ENCODE measurements at places on chromosomes 16 and 17.

DNA sequence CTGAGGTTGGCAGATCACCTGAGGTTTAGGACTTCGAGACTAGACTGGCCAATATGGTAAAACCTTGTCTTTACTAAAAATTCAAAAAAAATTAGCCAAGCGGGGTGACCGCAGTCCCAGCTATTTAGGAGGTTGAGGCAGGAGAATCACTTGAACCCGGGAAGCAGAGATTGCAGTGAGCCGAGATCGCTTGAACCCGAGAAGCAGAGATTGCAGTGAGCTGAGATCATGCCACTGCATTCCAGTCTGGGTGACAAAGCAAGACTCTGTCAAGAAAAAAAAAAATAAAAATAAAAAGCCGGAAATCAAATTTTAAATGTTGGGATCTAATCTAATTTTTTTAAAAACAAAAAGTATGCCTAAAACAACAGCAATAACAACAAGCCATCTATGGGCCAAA is 56.3 kb downstream of the ABCC1 start:
- DNase-seq, result no peak

DNA sequence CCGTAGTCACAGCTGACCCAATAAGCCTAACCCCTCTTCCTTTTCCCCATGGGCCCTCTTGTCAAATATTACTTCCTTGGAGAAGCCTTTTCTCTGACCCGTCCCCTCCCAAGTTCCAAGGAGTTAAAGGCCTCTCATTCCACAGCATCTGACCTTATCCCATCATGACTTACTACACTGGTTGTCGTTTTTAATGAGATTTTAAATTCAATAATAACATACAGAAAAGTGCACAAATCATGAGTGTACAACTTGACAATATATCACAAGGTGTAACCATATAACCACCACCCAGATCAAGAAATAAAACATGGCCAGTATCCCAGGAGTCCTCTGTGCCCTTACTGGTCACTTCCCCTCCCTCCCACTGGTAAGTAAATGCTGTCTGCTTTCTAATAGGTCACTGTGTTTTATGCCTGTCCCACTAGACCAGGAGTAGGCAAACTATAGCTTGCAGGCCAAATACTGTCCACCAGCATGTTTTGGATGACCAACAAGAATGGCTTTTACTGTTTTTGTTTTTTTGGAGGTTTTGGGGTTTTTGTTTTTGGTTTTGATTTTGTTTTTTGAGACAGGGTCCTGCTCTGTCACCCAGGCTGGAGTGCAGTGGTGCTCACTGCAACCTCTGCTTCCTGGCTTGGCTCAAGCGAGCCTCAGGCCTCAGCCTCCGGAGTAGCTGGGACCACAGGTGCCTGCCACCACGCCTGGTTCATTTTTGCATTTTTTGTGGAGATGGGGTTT is 1.2 kb upstream of the FDXR start:
- DNase-seq, result no peak

DNA sequence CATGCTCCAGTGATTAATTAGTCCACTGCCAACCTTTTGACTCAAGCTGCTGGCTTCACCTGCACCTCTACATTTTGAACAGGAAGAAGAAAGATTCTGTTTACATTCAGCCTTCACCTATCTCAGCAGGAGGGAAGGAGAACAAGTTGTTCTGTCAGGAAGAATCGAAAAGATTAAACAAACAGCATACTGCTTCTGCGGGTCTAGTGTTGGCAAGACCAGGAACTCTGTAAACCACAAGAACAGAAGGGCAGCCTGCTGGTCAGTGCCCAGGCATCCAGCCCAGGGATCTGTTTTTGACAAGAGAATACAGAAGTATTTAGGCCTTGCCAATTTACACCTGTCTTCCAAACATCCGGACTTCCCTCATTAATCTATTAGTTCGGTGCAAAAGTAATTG is 189.7 kb downstream of the CHD9NB start:
- no peak for DNase-seq

- no peak for DNase-seq
Measured at GRCh38 chr17:15507896-15508295, 40.5 kb upstream of the CDRT4 start.

DNA sequence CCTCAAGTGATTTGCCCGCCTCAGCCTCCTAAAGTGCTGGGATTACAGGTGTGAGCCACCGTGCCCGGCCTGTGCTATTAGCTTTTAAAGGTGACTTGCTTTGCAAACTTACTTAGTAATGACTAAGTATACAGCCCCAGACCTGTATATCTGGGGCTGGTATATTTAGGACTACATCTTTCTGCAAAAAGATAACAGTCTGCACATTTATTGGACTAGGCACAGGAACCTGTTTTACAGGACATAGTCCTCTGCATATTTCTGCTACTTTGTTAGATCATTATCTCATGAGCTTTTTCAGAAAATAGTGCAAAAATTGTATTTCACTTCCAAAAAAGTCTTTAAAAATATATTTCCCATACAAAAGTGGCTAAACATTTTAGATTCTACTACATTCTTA is 1.3 kb downstream of the KRT24 start:
- DNase-seq, result no peak

DNA sequence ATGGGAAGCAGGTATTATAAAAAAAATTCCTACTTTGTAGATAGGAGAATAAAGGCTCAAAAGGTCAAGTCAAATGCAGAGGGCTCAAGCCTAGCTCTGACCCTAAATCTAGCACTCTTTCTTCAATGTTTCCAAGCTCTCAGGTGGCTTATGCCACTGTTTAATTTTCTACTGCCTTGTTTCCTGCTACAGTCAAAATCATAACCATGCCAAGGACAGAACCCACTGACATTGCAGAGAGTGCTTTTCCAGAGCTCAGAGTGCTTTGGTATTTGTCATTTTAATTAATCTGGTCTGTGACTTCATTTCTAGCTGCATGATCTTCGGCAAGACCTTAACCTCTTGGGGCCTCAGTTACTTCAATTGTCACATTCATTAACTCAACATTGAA is 344.7 kb downstream of the CA10 start:
- no peak for DNase-seq

DNA sequence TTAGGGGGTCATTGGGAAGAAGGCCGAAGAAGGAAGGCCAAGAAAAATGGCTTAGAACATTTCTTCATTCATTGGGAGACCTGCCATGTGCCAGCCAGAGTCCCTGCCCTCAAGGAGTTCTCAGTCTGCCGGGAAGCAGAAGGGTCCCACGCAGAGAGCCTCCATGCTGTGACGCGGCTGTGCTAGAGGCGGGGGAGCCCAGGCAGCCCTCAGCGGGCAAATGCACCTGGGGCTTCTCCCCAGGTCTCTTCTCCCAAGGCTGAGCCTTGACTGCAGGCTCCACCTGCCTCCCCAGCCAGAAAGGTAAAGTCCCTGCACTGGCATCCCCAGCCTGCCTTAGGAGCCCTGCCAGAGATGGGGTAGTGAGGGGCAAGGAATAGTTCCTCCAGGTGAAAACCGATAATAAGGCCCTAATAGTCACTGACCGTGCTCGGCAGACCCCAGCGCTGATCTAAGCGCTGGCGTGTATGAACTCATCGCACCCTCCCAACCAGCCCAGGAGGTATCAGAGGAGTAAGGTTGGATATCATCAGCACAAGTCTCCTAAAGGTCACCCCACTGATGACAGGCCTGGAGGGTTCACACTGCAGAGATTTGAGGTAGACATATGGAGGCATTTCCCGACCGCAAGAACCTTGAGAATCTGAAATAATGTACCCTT is 6.0 kb upstream of the CDR2L start:
- DNase-seq, result no peak

GRCh38 chr17:81870131-81870980 is 781 bp downstream of the ARHGDIA start:
- no peak for DNase-seq

DNA sequence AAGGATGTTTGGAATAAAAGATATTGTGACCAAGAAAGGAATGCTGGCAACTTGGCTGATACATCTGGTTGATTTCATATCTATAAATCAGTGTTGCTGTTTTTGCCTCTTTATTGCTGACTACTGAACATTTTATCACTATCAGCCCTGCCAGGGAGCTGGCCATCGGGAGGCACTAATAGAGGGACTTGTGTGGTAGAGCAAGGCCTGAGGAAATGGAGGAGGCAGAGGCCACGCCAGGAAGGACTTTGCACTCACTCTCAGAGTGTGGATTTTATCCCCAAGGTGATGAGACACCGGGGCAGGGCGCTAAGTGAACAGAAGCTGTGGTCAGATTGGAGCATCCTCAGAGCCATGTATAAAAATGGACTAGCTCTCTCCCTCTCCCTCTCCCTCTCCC is 9.3 kb upstream of the CYB561 start:
- DNase-seq, result no peak

- no peak for DNase-seq
Measured at GRCh38 chr17:7911116-7911515, 5.0 kb downstream of the RNF227 start.

DNA sequence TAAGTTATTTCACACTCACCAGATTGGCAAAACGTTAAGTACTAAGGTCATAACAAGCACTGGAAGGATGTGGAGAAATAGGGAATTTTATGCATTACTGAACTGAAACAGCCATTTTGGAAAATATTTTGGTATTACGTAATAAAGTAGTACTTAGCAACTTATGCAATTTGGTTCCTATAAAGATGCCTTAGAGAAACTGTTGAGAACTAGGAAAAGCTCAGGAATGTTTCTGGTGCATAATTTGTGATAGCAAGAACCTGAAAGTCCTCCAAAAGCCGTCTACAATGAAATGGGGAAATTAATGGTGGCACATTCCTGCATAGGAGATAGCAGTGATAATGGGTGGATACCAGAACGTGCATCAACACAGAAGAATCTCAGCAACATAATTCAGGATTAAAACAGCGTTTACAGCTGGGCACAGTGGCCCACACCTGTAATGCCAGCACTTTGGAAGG is 472.5 kb downstream of the WWOX start:
- DNase-seq, result no peak

GRCh38 chr16:23959072-23959751 is 123.4 kb downstream of the PRKCB start:
- no peak for DNase-seq

DNA sequence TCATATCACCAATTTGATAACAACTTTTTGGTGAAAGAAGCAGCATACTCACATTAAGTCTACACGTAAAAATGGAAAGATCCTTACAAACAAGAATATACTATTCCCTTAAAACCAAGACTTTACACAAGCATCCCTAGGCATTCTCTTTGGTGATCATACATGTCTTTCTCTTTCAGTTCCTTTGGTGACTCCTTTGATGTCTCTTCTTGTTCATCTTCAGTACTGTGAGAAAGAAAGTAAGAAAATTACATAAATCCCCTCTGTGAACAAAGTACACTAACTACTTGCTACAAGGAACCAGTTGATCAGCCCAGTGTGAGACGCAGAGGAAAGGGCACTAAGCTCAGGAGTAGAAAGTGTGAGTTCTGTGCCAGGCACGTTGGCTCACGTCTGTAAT is 59.6 kb upstream of the MTMR4 start:
- DNase-seq, result no peak

GRCh38 chr17:81291662-81292061 is 3.4 kb downstream of the SLC38A10 start:
- DNase-seq, result no peak

DNA sequence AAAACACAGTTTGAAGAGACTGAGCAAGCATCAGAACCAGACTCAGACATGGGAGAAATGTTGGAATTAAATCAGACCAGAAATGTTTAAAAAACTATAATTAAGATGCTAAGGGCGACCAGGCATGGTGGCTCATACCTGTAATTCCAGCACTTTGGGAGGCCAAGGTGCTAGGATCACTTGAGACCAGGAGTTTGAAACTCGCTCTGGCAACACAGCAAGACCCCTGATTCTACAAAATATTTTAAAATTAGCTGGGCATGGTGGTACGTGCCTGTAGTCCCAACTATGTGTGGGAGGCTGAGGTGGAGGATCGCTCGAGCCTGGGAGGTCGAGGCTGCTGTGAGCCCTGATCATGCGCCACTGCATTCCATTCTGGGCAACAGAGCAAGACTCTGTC is 160.3 kb downstream of the COPRS start:
- no peak for DNase-seq

GRCh38 chr17:29326023-29326813 is 32.3 kb upstream of the NUFIP2 start:
- no peak for DNase-seq

- DNase-seq, result no peak
Measured at GRCh38 chr17:49104511-49105074, 28.0 kb upstream of the B4GALNT2 start.

All from NCI-H1092 (cell line).